ENCODE measurements at places on chromosomes 13 and 19.

- no peak for DNase-seq
Observed at GRCh38 chr19:48630296-48631063, 6.7 kb downstream of the DBP start.

GRCh38 chr19:42248270-42249148 lies 6.1 kb upstream of the GSK3A start:
- DNase-seq: no peak

GRCh38 chr19:48568345-48568886 lies 16.4 kb downstream of the SULT2B1 start:
- DNase-seq: no peak

DNA sequence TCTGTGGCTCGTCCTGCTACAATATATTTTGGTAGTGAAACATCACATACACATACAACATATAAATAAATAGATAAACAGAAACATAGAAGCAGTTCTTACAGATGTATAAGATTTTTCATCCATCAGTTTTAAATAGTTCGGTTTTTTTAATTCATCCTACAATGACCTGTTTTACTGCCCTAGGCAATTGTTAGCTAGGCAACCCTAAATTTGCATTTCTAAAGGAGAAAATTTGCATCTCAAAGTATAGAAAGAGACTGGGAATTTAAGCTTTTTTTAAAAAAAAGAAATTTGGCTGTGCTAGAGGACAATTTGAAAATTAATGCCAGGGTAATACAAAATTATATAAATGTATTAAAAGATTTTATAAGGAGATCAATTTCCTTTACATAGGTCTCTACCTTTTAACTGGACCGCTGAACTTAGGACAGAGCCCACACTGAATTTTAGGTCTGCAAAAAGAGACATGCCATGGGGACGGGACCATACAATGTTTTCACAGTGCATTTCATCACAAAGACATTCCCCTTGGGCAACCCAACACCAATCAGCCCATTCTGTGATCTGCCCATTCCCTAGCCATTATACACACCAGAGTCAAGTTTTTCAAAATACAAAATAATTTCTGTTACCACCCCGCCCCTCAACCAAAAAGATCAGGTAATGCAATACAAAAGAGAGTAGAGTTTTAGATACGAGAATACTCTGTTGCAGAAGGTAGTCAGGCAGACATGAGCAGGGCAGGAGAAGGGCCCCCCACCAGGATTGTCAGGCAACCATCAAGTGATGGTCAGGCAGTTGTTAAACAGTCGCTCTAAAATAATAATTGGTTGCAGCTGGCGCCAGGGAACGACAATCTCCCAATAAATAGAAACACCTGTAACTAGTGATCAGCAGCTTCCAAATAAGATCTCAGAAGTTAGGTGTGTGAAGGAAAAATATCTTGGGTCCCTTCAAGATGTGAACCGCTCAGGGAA lies 299.7 kb upstream of the SGCG start:
- DNase-seq: no peak

- DNase-seq: no peak
Observed at GRCh38 chr19:40130013-40130412, 39.3 kb upstream of the ZNF780A start.

GRCh38 chr19:29504454-29504853 lies 21.3 kb upstream of the VSTM2B start:
- DNase-seq: no peak

DNA sequence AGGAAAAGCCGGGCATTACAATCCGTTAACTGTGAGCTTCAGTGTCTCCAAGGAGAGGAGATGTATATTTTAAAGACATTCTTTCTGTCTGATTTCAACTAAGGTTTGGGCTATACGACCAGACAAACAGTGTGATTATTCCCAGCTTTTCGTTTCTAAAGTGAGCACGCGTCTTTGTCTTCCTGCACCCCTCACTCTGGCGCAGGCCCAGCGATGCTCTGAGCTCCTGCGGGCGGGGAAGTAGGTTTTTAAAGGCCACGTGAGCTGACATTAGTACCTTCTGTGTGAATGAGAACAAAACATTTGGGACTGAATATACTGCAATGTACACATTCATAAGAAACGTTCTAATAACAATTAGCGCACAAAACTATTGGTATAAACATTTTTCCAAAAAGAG lies 15.3 kb upstream of the RANBP3 start:
- no peak for DNase-seq

- no peak for DNase-seq
Observed at GRCh38 chr13:113769106-113769505, 10.1 kb downstream of the TMEM255B start.

DNA sequence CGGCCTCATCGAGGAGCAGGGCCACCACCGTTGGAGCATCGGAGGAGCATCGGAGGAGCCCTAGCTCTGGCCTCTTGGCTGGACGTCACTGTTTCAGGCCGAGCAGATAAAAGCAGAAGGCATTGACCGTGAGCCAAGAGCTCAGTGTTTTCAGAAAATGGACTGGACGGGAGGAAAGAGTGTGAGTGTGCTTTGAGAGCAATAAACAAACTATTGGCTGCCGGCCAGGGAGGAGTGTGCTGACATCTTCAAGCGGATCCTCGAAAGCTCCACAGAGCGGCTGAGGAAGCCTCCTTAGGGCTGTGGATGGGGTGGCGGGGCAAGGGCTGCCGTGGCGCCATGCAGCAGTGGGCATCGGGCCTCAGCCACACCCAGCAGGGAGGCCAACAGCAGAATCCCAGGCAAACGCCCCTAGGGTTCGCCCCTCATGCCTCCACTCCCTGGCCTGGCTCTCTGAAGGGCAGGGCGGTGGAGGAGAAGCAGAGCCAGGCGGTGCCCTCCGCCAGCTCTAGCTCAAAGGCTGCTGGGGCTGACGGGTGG lies 41.8 kb downstream of the IRS2 start:
- DNase-seq: no peak

- no peak for DNase-seq
Observed at GRCh38 chr19:58521651-58522050, 2.0 kb upstream of the ZBTB45 start.

DNA sequence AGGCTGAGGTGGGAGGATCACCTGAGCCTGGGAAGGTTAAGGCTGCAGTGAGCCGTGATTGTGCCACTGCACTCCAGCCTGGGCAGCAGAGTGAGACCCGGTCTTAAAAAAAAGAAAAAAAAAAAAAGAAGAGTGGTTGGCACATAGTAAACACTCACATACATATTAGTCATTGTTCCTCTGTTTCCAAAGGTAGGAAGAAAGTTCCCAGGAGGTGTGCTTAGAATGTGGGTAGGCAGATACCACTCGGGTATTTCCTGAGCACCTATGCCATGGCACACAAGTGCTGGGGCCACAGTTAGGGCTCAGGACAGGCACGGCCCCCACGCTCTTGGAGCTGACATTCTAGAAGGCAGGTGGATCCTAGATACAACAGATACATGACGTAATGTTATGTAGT lies 41.4 kb downstream of the SIPA1L3 start:
- no peak for DNase-seq

DNA sequence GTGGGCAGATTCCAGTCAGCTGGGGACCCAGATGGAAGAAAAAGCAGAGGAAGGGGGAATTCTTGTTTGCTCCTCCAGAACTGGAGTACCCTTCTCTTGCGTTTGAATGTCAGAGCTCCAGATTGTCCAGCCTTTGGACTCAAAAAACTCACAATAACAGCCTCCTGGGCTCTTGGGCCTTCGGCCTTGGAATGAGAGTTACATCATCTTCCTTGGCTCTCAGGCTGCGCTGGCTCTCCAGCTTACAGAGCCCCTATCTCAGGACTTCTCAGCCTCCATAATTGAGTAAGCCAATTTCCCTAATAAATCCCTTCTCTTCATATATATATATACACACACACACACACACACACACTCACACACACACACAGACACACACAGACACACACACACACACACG lies 1215.7 kb upstream of the SLC10A2 start:
- DNase-seq: no peak
